ENCODE measurements at places on chromosomes 16 and 17. TPM values are rescaled to one million over a fixed set of nuclear protein-coding genes. Genes with fewer than 3 reads are reported as not detected.

The SMARCD2 gene
- total RNA-seq = 103 TPM

The KRTAP9-8 gene
- not detected for total RNA-seq

The PYDC1 gene
- not detected for total RNA-seq

The SHISA6 gene
- not detected for total RNA-seq

The HOXB3 gene
- 8.1 TPM for total RNA-seq

The KRT32 gene
- total RNA-seq = not detected

The SOCS3 gene
- total RNA-seq = 212 TPM

The TNFSF12 gene
- total RNA-seq = 23.2 TPM

The DLX4 gene
- 3.0 TPM for total RNA-seq

The PLEKHH3 gene
- total RNA-seq = 1.2 TPM

The RETREG3 gene
- 42.6 TPM for total RNA-seq
